Small intestine (tissue), 16 donors: ENCODE measurements at places on chromosomes 11 and 22. TPM values are rescaled to one million over a fixed set of nuclear protein-coding genes. Genes with fewer than 3 reads are reported as not detected.

HTR3A gene
- 5.7 TPM for polyA plus RNA-seq

TUBA8 gene
- 4.4 TPM for polyA plus RNA-seq

FBLN1 gene
- 0.89 TPM for polyA plus RNA-seq

RIMBP3B gene
- not detected for polyA plus RNA-seq

OR51B4 gene
- polyA plus RNA-seq = not detected

TRIM66 gene
- 3.1 TPM for polyA plus RNA-seq

TUG1 gene
- polyA plus RNA-seq = 30.0 TPM

OR8K3 gene
- not detected for polyA plus RNA-seq

CCDC87 gene
- not detected for polyA plus RNA-seq

SHANK3 gene
- polyA plus RNA-seq = 0.45 TPM

SLC6A5 gene
- 0.03 TPM for polyA plus RNA-seq

OPCML gene
- not detected for polyA plus RNA-seq

STK33 gene
- polyA plus RNA-seq = 0.89 TPM

UPK3A gene
- polyA plus RNA-seq = 0.36 TPM

PRR33 gene
- not detected for polyA plus RNA-seq

MUC5AC gene
- polyA plus RNA-seq = 0.13 TPM

MRGPRE gene
- polyA plus RNA-seq = not detected

TREH gene
- polyA plus RNA-seq = 14.6 TPM

BIK gene
- polyA plus RNA-seq = 26.2 TPM

MACROD1 gene
- polyA plus RNA-seq = 22.4 TPM

SCUBE1 gene
- polyA plus RNA-seq = 0.54 TPM

PCF11 gene
- polyA plus RNA-seq = 19.2 TPM

MARK2 gene
- polyA plus RNA-seq = 29.5 TPM

KCNE3 gene
- 28.7 TPM for polyA plus RNA-seq

PHLDA2 gene
- polyA plus RNA-seq = 28.6 TPM

HBB gene
- polyA plus RNA-seq = 7.4 TPM

ARHGEF12 gene
- polyA plus RNA-seq = 15.1 TPM

OR6A2 gene
- not detected for polyA plus RNA-seq

SMTNL1 gene
- polyA plus RNA-seq = 0.58 TPM

PMM1 gene
- polyA plus RNA-seq = 45.5 TPM

HMOX1 gene
- 91.0 TPM for polyA plus RNA-seq

LAYN gene
- polyA plus RNA-seq = 3.8 TPM

CELSR1 gene
- polyA plus RNA-seq = 0.27 TPM

TNNI2 gene
- 8.6 TPM for polyA plus RNA-seq

DAGLA gene
- 14.9 TPM for polyA plus RNA-seq

SLC22A12 gene
- polyA plus RNA-seq = not detected

KREMEN1 gene
- polyA plus RNA-seq = 24.6 TPM

DEFB131B gene
- not detected for polyA plus RNA-seq

FCHSD2 gene
- polyA plus RNA-seq = 25.1 TPM
